Stimulated activated CD4-positive, alpha-beta T cell treated with anti-CD3 and anti-CD28 coated beads, Interleukin-4, amount 100 ng/mL, for 48 hours (primary cell): ENCODE measurements at places on chromosomes 4 and X.

GRCh38 chr4:166386491-166387360, 513.7 kb downstream of the TLL1 start:
- DNase-seq = no peak

DNA sequence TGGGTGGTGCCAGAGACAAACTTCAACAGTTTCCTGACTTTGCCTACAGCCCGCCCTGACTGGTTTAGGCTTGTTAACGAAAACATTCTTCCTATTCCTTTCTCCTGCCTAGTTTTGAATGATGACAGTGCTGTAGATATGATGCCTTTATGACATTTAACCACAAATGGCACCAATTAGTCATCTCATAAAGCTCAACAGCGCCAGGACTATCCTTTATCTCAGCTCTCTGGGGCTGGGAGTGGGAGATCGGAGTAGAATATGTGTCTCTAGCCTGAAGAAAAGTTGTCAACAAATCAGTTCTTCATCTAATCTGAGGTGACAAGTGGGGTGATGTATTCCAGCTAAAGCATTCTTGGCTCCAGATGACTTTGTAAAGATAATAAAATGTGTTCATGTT, 64.6 kb upstream of the SH3RF1 start:
- DNase-seq = no peak

- no peak for DNase-seq
Measured at GRCh38 chr4:153529646-153530045, 63.5 kb downstream of the TMEM131L start.

DNA sequence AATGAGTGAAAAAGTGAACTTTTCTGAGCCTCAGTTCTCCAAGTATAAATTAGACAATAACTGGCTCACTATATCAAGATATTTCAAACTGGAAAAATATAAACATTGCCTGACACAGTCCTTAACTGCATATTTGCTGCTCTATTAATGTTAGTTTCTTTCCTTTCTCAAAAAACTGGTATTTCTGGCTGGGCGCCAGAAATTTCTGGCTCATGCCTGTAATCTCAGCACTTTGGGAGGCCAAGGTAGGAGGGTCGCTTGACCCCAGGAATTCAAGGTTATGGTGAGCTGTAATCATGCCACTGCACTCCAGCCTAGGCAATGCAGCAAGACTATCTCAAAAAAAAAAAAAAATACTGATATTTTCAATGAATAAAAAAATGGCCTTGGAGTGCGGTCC, 227.0 kb downstream of the MAGEB17 start:
- DNase-seq = no peak

DNA sequence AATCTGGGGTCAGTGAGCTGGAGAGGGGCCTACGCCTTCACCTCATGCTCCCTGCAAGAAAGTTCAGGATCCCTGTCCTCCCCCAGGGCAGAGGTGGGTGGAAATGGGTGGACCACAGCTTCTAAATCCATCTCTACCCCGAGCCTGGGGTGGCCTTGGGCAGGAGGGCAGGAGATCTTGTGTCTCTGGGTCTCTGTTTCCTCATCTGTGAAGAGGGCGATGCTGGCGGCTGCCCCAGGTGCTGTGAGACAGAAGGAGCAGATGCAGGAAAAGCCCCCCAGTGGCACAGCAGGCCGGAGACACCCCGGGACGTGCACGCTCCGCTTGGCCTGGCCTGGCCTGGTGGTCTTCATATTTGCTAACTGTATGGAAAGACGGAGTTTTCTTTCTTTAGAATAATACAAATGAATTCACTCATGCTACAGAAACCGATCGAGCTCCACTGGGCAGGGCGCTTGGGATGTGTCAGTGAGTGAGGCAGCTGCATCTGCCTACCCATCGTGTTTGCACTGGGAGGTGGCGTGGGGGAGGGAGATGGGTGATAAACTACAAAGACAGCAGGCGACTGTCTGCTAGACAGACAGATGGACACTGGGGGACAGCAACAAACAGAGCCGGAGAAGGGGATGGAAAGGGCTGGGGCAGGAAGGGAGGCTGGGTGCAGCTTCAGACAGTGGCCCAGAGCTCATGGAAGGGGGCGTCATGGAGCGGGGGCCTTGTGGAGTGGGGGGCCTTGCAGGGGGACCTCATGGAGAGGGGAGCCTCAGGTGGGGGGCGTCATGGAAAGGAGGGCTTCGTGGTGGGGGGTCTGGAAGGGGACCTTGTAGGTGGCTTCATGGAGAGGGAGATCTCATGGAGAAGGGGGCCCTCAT, 136.2 kb downstream of the CPZ start:
- no peak for DNase-seq

DNA sequence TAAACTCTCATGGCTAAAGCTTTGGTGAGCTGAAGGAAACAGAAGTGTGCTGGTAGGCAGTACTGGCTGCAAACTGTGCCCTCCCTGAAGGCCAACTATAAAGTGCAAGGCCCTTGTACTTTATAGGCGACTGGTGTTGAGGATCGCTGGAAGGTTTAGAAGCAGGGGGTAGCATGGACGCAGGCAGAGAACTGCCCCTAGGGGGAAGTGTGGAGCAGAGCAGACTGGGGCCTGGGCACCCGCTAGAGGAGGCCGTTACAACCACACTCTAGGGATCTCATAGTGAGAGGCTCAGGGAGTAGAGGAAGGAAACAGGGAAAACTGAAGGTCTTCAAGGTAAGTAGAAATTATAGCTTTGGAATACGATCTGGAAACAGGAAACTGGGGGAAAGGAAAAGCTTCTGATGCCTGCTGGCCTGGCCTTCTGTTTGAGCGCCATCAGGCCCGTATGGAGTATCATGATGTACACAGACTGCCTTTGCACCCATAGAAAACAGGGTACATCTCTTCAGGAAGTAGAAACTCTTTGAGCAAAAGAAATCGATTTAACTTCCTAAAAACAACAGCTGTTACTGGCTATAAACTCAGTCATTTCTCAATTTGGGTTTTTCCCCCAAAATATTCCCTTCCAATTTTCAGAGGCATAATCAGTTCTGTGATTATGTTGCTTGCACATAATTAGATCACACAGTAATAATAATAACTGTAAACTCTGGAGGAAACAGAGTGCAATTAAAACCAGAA, 23.9 kb upstream of the TMSB4X start:
- no peak for DNase-seq
